ENCODE measurements at places on chromosomes 5 and 9.

DNA sequence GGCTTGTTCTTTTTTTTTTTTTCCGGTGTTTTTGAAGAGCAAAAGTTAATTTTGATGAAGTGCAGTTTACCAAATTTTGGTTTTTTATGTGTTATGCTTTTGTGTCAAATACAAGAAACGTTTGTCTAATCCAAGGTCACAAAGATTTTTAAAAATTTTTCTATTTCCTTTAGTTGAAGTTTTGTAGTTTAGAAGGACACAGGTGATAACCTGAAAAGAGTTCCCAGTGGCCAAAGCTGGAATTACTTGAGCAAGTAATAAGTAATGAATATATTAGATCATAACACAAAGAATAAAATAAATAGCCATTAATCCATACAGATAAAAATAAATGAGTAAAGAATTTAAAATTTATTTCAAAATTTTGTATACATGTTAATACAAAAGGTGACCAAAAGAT is 71.5 kb downstream of the FCHO2 start:
- no peak for DNase-seq

GRCh38 chr9:86721843-86722705 is 225.2 kb downstream of the GAS1 start:
- no peak for DNase-seq

DNA sequence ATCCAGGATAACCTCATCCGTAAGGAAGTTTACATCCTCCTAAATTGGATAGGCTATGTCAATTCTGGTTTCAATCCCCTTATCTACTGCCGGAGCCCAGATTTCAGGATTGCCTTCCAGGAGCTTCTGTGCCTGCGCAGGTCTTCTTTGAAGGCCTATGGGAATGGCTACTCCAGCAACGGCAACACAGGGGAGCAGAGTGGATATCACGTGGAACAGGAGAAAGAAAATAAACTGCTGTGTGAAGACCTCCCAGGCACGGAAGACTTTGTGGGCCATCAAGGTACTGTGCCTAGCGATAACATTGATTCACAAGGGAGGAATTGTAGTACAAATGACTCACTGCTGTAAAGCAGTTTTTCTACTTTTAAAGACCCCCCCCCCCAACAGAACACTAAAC is 1.3 kb downstream of the ADRB2 start:
- DNase-seq: no peak

DNA sequence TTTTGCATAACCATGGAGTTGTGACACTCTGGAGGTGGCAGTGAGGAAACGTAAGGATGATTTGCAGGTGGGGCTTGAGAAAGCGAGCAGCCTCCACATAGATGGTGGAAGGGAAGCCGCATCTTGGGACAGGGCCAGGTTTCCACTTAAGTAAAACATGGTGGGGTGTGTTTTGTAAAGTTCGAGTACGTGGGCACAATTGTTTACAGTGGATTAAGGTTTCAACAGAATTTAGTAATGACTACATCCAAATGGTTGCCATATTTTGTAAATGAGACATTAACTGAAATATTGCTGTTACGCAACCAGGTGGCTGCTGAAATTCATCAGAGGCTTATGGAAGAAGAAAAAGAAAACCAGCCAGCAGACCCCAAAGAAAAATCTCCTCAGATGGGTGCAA is 85.4 kb upstream of the IL7R start:
- no peak for DNase-seq

DNA sequence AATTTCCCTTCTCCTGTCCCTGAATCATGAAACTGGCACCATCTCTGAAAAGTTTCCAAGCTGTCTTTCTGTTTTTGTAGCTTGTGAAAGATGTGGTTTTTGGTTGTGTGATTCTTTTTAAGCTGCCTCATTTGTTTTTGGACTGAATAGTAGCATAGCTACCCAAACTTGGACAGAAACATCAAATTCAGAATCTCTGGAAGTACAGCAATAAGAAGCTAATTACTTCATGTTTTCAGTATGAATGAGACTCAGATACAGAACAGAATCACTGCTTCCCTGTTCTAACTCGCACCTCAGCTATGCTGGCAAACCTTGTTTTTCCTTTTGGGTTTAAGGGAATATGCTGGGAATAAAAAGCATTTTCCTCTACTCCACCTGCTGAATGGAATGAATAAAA is 101.0 kb downstream of the FGF1 start:
- no peak for DNase-seq

DNA sequence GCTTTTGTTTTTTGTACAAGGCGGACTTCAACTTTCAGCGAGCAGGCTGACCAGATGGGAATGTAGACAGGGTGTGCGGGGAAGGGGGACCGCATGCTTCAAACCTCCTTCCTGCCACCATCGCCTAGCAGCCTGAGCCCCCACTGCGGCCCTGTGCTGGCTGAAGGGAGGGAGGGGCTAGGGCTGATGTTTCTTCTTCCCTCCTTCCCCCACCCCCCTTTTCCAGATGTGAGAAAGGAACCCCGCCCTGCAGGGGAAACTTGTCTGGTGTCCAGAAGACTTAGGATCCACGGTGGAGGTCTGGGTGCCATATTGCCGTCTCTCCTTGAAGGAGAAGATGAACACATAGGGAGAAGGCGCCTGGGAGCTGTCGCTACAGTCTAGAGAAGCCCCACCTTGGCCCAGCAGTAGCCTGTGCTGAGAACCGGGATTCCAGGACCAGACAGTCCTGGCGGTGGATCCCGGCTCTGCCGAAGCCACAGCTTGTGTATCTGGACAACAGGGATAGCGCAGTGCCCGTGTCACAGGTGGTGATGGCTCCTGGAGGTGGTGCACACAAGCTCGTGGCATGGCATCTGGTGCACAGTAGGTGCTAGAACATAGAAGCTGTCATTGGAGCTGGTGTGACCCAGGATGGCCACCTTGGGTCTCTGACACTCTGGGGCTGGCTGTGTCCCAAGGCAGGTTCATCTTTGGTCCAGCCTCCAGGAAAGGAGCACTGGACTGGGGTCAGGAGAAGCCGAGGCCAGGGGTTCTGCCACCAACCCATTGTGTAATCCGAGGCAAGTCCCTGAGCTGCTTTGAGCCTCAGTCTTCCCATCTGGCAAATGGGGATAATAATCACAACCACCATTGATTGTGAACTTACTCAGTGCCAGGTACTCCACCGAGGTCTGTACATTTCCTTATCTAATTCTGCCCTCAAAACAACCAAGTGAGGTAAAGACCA is 205.6 kb downstream of the C9orf50 start:
- DNase-seq: no peak

DNA sequence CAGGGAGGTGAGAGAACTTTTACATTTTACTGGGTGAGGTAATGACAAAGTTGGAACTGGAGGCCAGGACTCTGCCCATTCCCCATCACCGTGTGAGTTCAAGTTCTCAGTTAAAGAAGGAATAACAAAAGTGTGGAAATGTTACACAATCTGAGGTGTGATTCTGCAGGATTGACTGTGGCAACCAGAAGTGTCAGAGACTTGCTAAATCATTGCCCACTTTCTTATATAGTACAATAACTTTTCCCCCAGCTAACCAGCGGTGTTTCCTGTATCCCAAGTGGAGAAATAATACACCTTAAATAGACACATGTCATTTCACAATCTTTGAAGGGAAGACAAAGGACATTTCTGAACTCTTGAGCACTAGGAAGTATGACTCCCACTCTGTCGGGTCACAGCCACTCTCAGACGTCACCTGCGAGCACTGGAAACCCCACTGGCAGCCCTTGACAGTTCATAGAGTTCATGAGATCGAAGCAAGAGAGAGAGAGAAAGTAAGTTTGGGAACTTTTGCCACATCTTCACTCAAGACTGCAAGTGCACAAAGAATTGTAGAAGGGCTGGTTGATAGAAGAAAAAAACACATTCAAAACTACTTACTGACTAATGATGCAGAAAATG is 28.4 kb downstream of the PAX5 start:
- no peak for DNase-seq

GRCh38 chr9:114938687-114939575 is 8.5 kb upstream of the TNFSF8 start:
- no peak for DNase-seq

DNA sequence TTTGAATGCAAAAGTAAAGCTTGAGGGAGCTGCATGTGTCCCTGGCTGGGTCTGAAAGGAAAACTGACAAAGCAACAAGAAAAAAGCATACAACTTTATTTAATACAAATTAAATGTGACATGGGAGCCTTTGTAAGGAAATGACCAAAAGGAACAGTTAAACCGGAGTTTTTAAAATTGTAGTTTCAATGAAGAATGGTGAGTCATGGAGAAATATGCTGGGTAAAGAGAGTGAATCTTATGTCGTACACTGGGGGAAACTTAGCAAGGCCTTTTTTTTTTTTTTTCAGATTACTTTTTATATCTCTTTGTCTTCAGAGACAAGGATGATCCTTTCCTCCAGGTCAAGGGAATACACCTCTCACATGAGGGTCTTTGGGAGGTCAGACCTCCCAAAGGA is 50.1 kb upstream of the FBXL17 start:
- DNase-seq: no peak

- no peak for DNase-seq
Measured at GRCh38 chr5:146632620-146633322, 116.8 kb upstream of the GPR151 start.

- no peak for DNase-seq
Measured at GRCh38 chr9:95605101-95605500, 88.3 kb upstream of the PTCH1 start.

DNA sequence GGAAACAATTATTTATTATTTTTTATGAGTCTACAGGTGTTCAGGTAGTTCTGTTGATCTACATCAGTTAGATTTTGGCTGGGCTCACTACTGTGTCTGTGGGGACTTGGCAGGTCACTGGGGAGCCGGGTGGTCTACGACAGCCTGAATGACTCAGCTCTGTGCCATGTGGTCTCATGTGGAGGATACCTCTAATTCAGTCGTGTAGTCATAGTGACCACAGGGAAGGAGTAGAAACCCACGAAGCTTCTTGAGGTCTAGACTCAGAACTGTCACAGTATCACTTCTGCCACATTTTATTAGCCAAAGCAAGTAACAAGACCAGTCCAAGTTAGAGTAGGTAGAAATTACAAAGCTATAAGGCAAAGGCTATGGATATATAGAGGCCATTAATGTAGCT is 64.7 kb upstream of the GRAMD2B start:
- DNase-seq: no peak

DNA sequence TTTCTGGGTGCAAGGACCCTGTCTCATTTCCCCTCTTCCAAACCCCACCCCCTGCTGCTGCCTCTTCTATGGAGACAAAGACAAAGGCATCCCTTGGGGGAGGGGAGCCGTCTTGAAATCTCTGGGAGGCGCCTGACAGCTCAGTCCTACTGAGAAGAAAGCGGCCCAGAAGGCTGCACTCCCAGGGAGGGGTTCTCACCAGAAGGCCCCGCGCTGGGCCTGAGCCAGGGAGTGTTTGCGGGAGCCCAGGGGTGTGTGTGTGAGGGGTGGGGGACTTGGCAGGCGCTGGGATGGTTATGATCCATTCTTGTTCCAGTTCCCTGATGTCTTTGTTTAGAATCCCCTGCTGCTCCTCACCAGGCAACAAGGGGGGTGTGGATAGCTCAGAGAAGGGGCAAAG is 45.7 kb upstream of the ALDH1B1 start:
- DNase-seq: no peak

DNA sequence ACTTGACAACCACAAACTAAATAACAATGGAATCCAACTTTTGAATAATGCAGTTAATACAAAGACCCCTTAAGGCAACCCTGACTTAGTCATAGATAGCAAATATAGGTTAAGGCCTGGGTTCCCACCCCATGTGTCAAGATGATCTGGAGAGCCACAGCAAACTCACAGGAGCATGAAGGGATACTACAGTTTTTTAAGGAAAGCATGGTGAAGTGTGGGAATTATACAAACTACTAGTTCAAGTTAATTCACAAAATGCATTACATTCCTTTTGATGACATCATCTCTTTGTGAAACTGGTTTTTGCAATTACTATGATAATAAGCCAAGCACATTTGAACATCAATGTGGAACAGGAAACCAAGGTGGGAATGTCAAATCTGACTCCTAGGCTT is 50.6 kb downstream of the LHFPL2 start:
- no peak for DNase-seq

DNA sequence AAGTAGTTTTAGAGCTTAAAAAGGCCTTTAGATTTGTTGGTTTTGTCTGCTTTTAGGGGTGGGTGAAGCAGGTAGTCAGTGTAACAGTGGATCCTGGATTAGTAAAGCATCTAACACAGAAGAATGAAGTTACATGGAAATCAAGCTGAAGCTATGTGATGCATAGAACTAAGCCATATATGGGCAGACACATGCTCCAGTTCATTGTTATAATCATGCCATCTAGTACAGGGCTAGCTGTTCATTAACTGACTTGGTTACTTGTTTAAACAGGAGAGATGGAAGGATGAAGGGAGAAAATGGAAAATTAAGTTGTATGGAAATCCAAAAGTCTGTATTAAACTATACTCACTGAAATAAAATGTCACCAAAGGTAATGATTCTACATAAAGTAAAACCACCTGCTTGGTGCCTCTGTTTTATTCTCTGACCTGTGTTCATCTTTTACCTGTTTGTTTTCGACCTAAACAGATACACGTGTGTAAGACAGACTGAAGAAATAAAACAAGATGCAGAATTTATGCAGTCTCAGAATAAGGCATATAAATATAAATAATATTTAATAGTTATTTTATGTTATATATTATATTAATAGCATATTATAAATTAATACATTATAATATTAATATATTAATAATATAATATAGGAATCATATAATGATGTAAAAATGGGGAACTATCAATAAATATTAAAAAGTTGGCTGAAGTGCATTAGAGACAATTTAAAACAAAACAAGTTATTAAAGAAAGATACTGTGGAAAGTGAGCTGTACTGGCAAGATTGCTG is 33.9 kb downstream of the MRPS30 start:
- DNase-seq: no peak

DNA sequence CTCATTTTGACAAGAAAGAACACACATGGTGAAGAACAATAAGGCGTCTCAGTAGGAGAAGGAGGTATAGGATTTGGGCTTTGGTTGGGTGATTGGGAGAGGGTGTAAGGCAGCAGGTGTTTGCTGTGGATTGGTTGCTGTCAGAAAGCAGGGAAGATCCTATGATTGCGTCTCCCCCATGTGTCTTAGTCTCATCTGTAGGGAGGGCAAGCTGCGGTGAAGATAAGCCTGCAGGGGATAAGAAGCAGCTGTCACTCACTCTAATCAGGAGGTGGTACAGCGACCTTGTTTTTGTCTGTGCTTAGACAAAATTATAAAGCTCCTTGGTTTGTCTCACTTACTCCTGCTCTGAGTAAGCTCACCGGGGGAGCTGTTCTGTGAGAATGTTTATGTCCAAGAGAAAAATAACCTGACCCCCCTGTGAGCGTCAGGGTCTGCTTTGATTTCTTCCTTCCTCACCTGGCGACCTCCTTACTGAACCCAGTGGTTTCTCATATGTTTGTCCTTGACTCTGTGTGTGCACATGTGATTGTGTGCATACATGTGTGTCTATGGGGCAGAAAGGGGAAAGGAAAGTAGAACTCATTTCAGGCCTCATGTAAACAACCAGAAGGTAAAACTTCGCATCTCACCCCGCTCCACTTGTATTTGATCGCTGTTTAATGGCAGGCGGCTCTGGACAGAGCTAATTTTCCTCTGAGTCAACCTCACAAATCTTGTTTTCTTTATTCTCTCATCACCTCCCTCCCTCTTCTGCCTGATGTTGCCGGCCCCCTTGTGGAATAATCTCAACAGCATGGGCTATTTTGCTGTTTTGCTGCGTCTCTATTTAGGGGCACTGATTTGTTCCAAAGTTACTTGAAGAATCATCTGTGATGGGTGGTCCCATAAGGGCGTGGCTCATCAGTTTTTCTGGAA is 105.6 kb downstream of the TENT4A start:
- DNase-seq: no peak

- DNase-seq: no peak
Measured at GRCh38 chr5:23385036-23385435, 122.4 kb upstream of the PRDM9 start.

GRCh38 chr5:50794812-50795211 is 128.4 kb downstream of the PARP8 start:
- no peak for DNase-seq

Measured in stimulated activated CD4-positive, alpha-beta T cell treated with anti-CD3 and anti-CD28 coated beads, TNF-alpha, amount 100 ng/mL, for 48 hours (primary cell).